LoVo (cell line): ENCODE measurements at places on chromosomes 3 and 15.

DNA sequence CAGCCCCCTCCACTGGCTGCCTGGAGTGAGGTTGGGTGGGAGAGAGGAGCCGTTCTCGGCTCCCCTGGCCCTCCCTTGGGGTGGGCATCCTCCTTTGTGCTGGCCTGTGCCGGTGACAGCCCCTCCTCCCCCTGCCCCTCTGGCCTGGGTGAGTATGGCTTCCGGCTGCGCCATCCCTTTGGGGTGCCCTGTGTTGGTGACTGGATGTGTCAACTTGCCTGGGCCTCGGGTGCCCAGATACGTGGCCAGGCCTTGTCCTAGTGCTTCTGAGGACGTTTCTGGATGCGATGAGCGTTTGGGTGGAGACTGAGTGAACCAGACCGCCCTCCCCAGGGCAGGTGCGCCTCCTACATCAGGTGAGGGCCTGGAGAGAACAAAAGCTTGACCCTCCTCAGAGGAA is 59.7 kb downstream of the PLXNA1 start:
- DNase-seq, result no peak

DNA sequence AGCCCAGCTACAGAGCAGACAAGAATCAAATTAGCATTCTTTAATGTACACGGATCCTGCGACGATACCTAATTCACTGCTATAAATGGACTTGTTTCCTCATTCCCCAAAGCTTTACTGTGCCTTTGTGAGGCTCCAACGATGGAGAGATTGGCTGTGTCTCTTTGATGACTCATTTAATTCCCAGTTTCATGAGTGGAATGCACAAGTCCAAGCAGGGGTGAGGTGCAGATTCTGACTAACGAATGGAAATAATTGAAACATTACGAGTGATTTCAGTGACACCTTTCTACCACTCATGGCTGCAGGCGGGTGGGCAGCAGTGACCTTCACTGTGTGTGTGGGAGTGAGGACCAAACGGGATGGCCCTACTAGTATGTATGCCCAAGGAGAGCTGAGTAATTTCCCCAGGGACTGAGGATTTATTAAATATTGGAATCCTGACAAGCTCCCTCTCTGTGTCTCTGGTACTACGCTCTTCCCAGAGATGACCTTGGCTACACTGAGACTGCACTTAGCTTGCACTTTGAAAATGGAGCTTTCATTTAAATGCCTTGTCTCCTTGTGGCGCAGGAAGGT is 156.7 kb downstream of the CACNA2D3 start:
- DNase-seq, result peak; percentile 31

DNA sequence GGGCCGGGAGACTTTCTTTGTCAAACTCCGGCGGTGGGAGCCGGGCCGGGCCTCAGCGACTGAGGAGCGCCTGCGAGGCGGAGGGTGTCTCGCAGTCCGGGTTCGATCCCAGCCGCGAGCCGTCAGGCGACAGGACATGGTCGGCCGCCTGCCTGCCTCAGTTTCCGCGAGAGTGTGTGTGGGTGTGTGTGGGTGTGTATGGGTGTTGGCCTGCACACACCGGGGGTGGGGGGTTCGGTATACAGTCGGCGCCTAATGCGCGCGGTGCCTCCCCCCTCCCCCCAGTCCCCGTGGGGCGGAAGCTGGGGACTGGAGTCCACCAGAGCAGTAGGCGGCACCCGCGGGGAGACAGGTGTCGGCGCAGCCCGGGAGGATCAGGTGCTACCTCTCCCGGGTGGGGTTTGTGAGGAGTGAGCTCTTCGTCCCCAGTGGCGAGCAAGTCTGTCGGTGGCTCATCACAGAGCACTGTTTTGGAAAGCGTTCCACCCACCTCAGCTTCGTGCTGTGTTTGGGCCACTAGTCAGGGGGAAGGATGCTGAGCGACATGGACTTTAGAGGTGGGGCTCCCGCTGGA is 246.3 kb downstream of the GOLGA6L6 start:
- DNase-seq, result no peak

DNA sequence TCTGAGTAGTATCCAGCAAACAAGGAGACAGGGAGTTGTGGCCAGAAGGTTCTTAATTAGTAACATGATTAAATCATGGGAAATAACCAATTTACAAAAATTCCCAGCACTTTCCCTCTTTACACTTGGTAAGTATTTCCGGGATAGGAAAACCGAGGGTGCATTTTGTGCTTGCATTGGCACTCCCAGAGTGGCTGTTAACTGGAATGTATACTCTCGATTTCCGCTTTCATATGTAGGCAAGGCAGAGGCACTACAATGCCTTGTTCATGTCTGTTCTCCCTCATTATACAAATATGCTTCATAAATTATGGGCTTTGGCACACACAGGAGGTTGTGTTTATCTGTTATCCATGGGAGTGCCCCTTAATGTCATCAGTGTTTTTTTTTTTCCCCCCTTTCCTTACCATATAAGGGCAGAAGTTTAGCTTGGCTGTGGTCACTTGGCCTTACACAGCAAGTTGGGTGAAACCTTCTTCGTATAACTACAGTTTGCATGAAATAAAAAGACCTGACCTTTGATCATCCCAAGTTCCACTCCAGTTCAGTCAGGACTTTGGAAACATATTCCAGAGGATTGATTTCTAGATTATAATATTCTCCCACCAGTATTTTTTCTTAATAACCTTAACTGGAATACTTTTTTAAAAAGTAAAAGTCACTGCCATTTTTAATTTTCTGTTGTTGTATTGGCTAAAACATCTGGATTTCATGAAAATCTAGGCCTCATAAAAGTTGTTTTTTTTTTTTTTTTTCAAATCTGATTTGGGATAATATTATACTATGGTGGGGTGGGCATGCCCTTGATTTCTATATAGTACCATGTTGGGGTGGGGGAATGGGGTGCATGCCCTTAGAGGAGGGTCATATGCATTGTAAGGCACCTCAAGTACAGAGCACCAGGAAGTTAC is 8.9 kb downstream of the TPM1 start:
- DNase-seq, result peak; percentile 93

- peak; percentile 40 for DNase-seq
These were observed 897 bp upstream of the TLE3 start for GRCh38 chr15:70098461-70099166.

DNA sequence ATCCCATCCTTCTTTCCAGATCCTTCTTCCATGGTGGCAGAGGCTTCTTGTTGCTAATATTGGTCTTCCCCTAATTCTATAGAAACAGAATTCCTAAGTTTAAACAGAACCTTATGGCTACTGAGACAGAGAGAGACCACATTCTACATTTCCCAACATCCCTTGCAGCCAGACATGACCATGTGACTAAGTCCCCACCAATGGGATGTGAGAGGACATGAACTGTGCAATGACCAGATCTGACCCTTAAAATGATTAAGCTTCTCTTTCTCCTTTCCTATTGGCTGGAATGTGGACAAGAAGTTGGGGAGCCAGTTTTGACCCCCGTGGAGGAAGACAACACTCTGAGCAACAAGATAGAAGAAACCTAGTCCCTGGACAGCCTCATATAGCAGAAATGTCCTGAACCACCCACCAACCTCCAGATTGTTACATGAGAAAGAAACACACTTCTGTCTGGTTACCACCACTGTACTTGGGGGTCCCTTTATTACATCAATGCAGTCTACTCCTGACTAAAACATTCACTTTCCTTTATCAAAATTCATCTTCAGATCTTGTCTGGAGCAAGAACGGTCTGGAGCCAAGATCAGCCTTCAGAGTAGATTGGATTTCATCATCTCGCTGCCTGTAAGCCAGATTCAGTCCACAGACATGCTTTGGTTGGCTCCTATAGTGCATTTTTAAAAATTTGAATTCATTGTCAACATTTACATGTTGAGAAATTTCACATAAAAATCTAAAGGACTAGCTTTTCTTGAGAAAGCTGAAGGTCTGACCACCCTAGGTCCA is 183.9 kb downstream of the SHQ1 start:
- DNase-seq, result no peak

DNA sequence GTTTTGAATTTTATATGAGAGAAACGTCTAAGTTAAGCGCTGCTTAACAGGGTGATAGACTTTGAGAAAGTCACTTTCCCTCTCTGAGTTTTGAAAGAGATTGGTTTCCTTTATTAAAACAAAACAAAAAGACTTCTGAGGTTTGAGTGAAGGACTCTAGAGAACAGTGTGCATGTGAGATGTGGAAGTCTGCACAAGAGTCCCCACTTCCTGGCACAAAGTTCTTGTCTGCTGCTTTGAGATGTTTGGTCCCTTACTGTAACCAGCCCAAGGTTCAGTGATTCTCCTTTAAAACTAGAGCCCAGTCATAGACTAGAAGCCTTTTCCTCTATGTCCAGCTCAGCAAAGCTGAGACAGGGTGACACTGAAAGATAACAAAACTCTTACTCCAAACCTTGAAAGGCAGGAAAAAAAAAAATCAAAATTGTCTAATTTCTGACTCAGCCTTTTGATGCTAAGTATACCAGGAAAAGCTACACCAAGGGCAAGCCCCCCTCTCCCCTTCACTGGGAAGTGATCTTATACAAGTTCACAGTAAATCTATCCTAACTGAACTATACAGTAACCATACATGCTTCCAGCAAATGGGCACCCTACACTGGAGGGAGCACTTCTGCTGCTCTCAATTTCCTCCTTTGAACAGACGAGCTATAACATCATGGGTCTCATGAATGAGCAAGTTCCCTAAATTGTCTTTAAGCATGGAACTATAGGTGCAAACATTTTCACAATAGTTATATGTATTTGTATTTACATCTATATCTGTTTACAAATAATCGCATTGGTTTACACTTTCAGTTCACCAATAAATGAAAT is 2.3 kb downstream of the POPDC2 start:
- DNase-seq, result no peak

GRCh38 chr3:38297947-38298711 is 16.0 kb downstream of the SLC22A14 start:
- DNase-seq, result peak; percentile 7

DNA sequence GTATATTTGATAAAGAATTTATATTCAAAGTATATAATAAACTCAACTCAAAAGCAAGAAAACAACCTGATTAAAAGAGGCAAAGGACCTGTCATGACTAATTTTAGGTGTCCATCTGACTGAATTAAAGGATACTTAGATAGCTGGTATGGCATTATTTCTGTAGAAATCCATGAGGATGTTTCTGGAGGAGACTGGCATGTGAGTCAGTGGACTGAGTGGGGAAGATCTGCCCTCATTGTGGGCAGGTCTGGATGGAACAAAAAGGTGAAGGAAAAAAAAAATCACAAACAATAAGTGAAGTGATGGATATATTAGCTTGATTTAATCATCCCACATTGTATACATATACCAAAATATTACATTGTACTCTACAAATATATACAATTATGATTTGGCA is 16.6 kb downstream of the ANKRD28 start:
- DNase-seq, result no peak

- DNase-seq, result no peak
These were observed 50.0 kb downstream of the SMAD6 start for GRCh38 chr15:66752078-66752477.

DNA sequence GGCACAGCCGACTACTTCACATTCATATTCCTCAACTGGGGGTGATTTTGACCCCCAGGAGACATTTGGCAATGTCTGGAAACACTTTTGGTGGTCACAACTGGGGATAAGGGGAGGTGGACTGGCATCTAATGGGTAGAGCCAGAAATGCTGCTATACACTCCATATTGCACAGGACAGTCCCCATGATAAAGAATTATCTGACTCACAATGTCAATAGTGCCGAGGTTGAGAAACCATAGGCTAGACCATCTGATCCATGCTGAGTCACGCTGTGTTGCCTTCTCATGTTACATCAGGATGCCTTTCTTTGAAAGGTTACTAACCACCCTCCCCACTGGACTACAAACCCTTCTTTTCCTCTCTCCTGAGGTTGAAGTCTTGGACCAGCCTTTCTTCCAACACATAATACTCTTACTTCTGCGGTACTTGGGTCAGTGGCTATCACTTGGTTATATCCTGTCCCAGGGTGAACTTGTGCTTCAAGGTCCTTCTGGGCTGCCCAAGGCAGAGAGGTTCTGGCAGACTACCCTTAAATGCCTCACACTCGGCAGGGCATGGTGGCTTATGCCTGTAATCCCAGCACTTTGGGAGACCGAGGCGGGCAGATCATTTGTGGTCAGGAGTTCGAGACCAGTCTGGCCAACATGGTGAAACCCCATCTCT is 68.8 kb downstream of the CTNNB1 start:
- DNase-seq, result peak; percentile 82

DNA sequence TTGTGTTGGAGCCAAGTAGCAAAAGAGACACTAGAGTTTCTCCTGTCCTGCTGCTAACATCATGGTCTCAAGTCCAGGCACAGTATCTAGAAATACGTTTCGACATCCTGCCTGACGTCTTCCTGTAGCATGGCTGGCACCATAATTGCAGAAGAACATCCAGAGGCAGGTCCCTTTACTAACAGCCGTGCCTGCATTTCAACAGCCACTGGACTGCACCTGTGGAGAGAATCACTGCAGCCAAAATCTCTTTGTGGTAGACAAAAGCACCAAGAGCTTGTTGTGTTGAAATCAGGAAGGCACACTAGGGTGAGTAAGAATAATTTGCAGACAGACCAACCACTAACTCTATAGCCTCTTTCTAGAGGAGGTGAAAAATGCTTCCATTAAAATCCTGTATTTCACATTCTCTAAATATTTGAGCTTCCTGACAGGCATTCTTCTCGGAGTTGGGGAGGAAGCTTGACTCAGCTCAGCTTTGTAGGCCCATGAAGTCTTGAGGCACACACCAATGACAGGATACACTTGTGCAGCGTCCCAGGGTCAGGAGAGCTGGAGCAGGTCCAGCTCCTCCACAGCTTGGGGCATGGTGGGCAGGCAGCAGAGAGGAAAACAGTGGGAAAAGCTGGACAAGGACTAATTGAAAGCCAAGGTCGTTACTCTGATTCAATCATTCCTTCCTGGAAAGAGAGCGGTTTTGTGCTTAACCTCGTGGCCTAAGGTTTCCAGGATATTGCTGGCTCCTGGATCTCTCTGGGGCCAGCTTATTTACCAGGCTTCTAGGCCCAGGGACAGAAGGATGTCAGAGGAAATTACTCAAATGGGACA is 244.9 kb downstream of the FAM43A start:
- no peak for DNase-seq

- DNase-seq, result no peak
These were observed 12.5 kb upstream of the TRAK1 start for GRCh38 chr3:42078677-42079076.

DNA sequence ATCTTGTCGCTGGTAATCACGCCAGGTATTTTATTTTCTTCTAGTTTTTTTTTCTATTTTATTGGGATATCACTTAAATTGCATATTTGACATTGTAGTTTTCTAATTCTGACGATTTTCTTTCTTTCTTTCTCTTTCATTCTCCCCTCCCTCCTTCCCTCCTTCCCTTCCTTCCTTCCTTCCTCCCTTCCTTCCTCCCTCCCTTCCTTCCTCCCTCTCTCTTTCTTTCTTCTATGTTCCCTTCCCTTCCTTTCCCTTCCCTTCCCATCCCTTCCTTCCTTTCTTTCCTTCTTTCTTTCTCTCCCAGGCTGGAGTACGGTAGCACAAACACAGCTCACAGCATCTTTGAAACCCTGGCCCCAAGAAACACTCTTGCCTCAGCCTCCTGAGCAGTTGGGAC is 100.6 kb upstream of the BCL6 start:
- no peak for DNase-seq

- DNase-seq, result no peak
These were observed 28.8 kb downstream of the MTMR10 start for GRCh38 chr15:30962659-30963058.

- DNase-seq, result no peak
These were observed 27.8 kb downstream of the SPTSSB start for GRCh38 chr3:161343540-161343939.

- DNase-seq, result no peak
These were observed 25.7 kb downstream of the RNU5B-1 start for GRCh38 chr15:65329984-65330735.
